ENCODE measurements at places on chromosomes 3 and 15. TPM values are rescaled to one million over a fixed set of nuclear protein-coding genes. Genes with fewer than 3 reads are reported as not detected.

MCF2L2 gene
- 7.1 TPM for polyA plus RNA-seq

SLC15A2 gene
- not detected for polyA plus RNA-seq

DISP2 gene
- polyA plus RNA-seq, result not detected

ASB14 gene
- polyA plus RNA-seq, result 0.56 TPM

MOBP gene
- polyA plus RNA-seq, result not detected

CLDN16 gene
- not detected for polyA plus RNA-seq

PRR20G gene
- polyA plus RNA-seq, result not detected

A4GNT gene
- not detected for polyA plus RNA-seq

TRIM59 gene
- 32.3 TPM for polyA plus RNA-seq

SCAP gene
- polyA plus RNA-seq, result 104 TPM

SMC4 gene
- 63.0 TPM for polyA plus RNA-seq

GMPS gene
- 83.1 TPM for polyA plus RNA-seq

DBR1 gene
- 11.3 TPM for polyA plus RNA-seq

UCN2 gene
- 0.47 TPM for polyA plus RNA-seq

TMCO5A gene
- polyA plus RNA-seq, result not detected

MTFMT gene
- polyA plus RNA-seq, result 26.6 TPM

CHRFAM7A gene
- 5.6 TPM for polyA plus RNA-seq

BSN gene
- polyA plus RNA-seq, result 1.6 TPM

SLC25A26 gene
- polyA plus RNA-seq, result 41.2 TPM

FOXL2 gene
- polyA plus RNA-seq, result not detected

EDC3 gene
- 25.2 TPM for polyA plus RNA-seq

BCL2A1 gene
- polyA plus RNA-seq, result not detected

LRRC34 gene
- 6.9 TPM for polyA plus RNA-seq

SCG5 gene
- polyA plus RNA-seq, result 20.2 TPM

LYZL4 gene
- 4.9 TPM for polyA plus RNA-seq

SLC9C1 gene
- polyA plus RNA-seq, result 0.12 TPM

SLC22A13 gene
- polyA plus RNA-seq, result 0.37 TPM

DAZL gene
- not detected for polyA plus RNA-seq

CYP8B1 gene
- not detected for polyA plus RNA-seq

FGF12 gene
- polyA plus RNA-seq, result 1.5 TPM

IQCH gene
- polyA plus RNA-seq, result 5.6 TPM

PPP1R14D gene
- not detected for polyA plus RNA-seq

SERPINI1 gene
- 81.2 TPM for polyA plus RNA-seq

STRIT1 gene
- polyA plus RNA-seq, result not detected

IGSF11 gene
- polyA plus RNA-seq, result 0.46 TPM

ACAN gene
- 0.51 TPM for polyA plus RNA-seq

CPEB1 gene
- 0.86 TPM for polyA plus RNA-seq

ALCAM gene
- polyA plus RNA-seq, result 22.8 TPM

ZNF385D gene
- polyA plus RNA-seq, result 11.8 TPM

RARB gene
- 22.4 TPM for polyA plus RNA-seq

RFX7 gene
- polyA plus RNA-seq, result 5.9 TPM

CLDN18 gene
- 0.69 TPM for polyA plus RNA-seq

SPRED1 gene
- 8.7 TPM for polyA plus RNA-seq

OXNAD1 gene
- 38.2 TPM for polyA plus RNA-seq

RASGRP1 gene
- polyA plus RNA-seq, result 6.3 TPM

TM4SF4 gene
- polyA plus RNA-seq, result 0.46 TPM

C2CD4A gene
- not detected for polyA plus RNA-seq

ECE2 gene
- polyA plus RNA-seq, result not detected

ADAMTSL3 gene
- polyA plus RNA-seq, result 0.83 TPM

PTX3 gene
- polyA plus RNA-seq, result 0.71 TPM

Measured in cardiac muscle cell (in vitro differentiated cells and primary cell).